ENCODE measurements at places on chromosomes 1 and 21.

- H3K4me3 ChIP-seq: no peak overlapping the region
- DNase-seq: no peak
- no peaks in the 10 kb centered on the region for H3K36me3 ChIP-seq
- no peak overlapping the region for H3K27ac ChIP-seq
Measured at GRCh38 chr1:236515443-236515958, 8.3 kb upstream of the LGALS8 start.

DNA sequence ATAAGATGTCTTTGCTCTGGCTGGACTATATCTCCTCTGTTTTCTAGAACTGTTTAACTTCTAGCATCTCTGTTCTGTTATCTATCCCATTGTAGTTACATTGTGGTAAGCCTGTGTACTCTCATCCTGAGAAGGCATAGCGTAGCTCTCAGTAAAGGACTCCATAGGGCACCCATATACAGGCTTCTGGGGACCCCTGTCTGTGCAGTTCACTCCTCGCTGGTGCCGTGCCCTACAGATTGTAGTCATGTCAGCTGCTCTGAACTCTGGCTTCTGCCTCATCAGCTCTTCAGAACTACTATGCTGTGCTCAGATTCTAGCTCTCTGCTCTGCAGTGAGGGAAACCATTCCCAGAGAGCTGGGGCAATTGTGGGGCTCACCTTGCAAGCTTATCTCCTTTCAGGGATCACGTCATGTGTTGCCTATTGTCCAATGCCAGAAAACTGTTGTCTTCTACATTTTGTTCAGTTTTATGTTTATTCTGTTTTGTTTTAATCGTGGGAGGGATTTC, 181.3 kb upstream of the USP24 start:
- no peaks in the 10 kb centered on the region for H3K36me3 ChIP-seq
- no peak for DNase-seq
- H3K27ac ChIP-seq: no peak overlapping the region
- no peak overlapping the region for H3K4me3 ChIP-seq
- no peaks in the 10 kb centered on the region for H3K4me1 ChIP-seq

DNA sequence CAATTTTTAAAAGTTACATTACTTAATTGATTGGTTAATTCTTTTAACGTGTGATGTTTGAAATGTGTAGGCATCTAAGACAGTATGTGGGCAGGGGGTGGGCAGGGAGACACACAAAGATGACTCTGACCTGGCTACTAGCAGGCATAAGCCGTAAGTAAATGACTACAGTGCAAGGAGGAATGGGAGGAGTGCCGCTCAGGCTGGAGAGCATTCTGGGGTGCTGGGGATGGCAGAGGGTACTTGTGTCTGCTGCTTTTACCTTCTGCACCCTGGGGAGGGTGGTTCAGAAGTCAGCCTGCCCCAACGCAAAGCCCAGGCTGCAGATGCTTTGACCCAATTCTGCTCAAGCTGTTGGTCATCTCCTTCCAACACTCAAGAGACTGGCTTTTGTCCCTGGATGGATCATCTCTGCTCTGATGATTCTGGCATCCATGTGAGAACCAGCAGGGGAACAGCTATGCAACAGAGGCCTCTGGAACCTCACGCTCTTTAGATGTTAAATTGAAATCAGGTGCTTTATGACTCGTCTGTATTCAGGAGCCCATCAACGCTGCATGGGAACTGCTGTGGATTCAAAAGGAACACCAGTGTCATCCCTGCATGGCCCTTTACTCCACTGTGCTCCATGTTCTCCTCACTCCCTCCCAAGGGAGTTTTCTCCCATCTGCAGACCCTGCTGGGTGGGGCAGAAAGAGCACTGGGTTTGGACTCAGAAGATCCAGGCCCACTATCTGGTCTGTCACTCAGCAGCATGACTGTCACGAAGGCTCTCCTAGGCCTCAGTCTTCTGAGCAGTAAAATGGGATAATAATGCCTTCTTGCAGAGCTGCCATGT, 78.8 kb downstream of the FAM78B start:
- no peaks in the 10 kb centered on the region for H3K36me3 ChIP-seq
- H3K27me3 ChIP-seq: no peaks in the 10 kb centered on the region
- H3K4me3 ChIP-seq: no peak overlapping the region
- H3K4me1 ChIP-seq: no peaks in the 10 kb centered on the region

GRCh38 chr21:40404396-40404800, 442.6 kb downstream of the DSCAM start:
- no peak overlapping the region for H3K27ac ChIP-seq
- no peaks in the 10 kb centered on the region for H3K27me3 ChIP-seq

GRCh38 chr1:22888320-22889075, 84.2 kb downstream of the LACTBL1 start:
- H3K36me3 ChIP-seq: no peaks in the 10 kb centered on the region
- H3K27me3 ChIP-seq: no peaks in the 10 kb centered on the region
- no peak for DNase-seq
- no peak overlapping the region for H3K4me3 ChIP-seq
- H3K4me1 ChIP-seq: peaks cover 10% of the 10 kb centered on the region

GRCh38 chr1:94304553-94304952, 67.2 kb upstream of the ARHGAP29 start:
- H3K4me3 ChIP-seq: no peak overlapping the region
- no peak for DNase-seq
- no peaks in the 10 kb centered on the region for H3K4me1 ChIP-seq
- H3K27me3 ChIP-seq: no peaks in the 10 kb centered on the region
- no peak overlapping the region for H3K27ac ChIP-seq
- no peaks in the 10 kb centered on the region for H3K36me3 ChIP-seq

Data from B cell (primary cell).